SK-N-SH treated with all-trans-retinoic acid at 6 μM for 48 hours (cell line): ENCODE measurements at places on chromosomes 3 and 15.

- ATAC-seq = no peak
These were observed 142.0 kb upstream of the CBLB start for GRCh38 chr3:106010829-106011228.

GRCh38 chr15:70474471-70475406 lies 288.6 kb downstream of the UACA start:
- peak; percentile 79 for ATAC-seq

DNA sequence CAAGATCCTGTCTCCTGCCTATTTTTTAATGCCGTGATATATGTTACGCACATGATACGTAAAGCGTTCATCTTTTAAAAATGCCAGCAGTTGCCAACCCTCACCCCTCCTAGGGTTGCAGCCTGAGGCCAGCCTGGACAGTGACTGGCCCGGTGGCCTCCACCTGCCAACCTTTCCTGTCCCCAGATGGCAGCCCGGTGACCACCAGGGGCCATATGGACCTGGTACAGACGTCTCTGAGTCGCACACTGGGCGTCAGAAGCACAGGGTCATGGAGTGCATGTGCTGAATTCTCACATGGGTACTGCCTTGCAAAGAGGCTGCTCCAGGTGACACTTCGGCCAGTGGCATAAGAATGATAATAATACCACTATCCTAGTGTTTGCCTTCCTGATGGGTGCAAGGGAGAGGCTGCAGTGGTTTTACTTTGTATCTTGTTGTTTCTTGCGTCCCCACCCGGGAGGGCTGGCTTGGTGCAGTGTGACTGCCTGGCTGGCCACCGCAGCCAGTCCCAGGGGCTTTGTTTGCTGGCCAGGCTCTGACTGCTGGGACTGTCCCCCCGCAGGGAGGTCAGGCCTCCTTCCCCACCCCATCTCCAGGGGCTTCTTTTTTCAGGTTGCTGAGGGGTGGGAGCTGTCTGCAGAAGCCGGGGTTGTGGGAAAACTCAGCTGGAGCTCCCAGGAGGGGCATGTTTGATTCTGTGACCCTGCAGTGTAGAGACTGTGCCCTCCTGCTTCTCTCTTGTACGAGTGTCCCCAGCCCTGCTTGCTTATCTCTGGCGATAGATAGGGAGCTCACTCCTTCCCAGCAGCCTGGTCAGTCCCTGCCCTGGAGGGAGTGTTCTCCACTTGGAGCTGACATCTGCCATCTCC lies 16.9 kb downstream of the FBLN2 start:
- peak; percentile 19; the same call in 2 of the 3 replicates for ATAC-seq

DNA sequence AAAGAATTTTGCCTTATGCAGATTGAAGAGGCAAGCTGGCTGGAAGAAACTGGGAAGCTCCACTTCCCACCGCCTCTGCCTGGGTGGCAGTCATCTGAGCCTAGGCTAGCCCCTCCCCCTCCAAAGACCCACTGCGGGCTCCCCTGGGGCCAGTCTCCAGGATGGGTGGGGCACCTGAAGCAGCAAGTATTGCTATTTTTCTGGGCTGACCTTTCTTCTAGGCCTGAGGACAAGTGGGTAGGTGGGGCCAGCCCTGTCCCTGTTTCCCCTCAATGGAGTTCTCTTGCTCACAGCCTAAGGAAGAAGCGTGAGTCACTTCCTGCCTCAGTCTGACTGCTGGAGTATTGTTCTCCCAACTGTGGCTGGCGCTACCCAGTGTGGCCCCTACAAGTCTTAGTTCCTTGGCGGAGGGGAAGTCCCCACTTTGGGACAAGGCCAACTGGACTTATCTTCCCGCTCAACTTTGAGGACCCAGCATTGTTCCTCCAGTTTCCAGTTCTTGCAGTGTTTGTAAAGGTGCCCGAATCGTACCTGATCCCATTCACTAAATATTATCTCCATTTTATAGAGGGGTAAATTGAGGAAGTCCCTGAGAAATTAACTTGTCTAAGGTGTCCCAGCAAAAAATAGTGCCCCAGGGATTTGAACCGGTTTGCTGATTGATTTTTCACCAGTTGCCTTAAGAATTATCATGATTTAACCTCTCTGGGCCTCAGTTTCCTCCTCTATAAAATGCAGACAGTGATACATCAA lies 1.4 kb downstream of the FURIN start:
- ATAC-seq = peak; percentile 73

DNA sequence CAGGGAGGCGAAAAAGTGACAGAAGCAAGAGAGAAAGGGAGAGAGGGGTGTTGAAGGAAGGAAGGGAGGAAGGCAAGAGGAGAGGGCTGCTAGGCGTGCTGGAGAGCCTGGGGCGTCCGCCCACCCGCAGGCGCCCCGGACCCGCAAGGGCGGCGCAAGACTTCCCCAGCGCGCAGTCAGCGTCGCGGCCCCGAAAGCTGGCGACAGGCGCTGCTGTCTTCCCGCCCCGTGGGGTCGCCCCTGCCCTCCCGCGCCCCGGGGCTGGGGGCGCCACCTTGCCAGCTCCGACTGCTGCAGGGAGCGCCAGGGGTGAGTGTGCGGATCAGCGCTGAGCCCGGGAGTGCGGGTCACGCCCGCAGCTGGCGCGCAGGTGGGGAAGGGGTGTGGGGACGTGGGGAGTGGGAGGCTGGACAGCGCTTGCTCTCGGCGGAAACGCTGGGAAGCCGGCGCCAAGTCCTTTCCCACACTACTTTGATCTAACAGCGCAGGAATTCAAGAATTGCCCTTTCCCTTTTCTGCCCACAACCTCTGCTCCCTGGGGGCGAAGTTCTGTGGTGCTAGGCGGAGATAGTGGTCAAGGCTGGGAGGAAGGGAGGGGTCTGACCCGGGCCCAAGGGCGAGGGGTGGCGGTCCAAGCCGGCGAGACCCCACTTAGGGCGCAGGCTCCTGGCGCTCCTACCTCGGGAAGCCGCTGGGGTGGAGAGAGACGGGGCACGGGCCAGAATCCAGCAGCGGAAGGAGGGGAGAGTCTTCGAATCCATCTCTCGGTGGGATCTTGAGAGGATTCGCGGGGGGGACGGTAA lies 266.1 kb downstream of the CGGBP1 start:
- no peak for ATAC-seq

- no peak for ATAC-seq
These were observed 9.2 kb upstream of the ATP8B4 start for GRCh38 chr15:50128266-50128665.

- ATAC-seq = no peak
These were observed 1.9 kb downstream of the SSR3 start for GRCh38 chr3:156552973-156553372.

DNA sequence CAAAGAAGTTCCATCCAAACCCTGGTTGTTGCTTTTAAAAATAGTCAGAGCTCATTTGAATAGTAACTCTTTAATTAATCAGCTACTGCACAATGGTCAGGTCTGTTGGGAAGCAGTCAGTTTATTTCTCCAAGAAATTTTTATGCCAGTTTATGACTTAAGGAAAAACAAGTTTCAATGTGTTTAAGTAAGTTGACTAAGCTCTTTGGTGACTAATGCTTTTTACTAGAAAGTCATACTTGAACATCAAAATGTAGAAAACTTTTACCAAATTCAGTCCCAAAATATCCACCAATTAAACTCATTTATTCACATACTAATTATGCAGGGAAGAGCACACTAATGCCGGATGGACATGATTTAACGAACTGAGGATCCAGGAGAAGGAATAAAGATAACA lies 22.1 kb downstream of the PRICKLE2 start:
- ATAC-seq = no peak

- no peak for ATAC-seq
These were observed 199.8 kb downstream of the THSD4 start for GRCh38 chr15:71314956-71315537.

GRCh38 chr3:76178412-76178811 lies 393.1 kb upstream of the ZNF717 start:
- no peak for ATAC-seq

DNA sequence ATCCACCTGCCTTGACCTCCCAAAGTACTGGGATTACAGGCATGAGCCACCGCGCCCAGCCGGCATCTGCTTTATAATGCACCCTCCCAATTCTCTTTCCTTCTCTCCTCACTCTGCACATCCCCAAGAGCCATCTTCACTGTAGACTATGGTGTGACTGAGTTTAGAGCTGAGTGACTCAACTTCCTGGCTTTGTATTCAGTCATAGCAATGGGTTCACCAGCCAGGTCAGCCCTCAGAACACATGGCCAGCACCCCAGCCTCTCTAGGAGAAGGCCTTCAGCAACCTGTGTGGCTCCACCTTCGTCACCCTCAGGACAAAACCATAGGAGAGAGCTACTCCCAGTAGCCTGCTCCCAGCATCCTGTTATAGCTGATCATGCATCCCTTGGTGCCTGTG lies 33.0 kb downstream of the ARID3B start:
- no peak for ATAC-seq

DNA sequence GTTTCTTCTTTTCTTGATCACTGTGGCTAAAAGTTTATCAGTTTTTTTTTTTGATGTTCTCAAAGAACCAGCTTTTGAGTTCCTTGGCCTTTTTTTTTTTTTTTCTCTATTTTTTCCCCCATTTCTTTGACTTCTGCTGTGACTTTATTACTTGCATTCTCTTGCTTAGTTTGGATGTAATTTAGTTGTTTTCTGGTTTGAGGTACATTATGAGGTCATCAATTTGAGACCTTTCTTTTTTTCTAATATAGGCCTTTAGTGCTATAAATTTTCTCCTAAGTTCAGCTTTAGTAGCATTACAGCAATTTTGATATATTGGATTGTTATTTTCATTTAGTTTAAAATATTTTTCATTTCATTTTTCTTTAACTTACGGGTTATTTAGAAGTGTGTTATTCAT lies 35.3 kb downstream of the TCF12 start:
- ATAC-seq = no peak

DNA sequence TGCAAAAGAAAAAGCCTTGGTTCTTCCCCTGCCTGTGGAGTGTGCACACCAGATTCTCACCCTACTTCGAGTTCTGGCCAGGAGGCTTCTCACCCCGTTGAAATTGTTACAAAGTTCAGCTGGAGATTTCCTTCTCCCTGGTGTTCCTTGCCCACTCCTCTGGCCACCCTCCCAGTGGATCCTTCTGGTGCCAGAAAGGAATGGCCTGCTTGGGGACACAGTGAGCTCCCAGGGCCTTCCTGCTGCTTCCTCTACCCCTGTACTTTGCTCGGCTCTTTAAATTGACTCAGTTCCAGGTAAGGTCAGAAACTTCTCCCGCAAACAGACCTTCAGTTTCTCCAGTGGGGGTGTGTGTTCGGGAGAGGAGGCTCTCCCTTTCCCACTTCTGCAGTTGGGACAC lies 140.1 kb upstream of the CFAP20DC start:
- ATAC-seq = no peak
